Fibroblast of skin of right biceps (primary cell): ENCODE measurements at places on chromosomes 13 and 19.

- no peak for DNase-seq
Measured at GRCh38 chr13:31495336-31495735, 244.0 kb upstream of the RXFP2 start.

GRCh38 chr13:98761986-98762616 is 9.6 kb upstream of the SLC15A1 start:
- DNase-seq: no peak

DNA sequence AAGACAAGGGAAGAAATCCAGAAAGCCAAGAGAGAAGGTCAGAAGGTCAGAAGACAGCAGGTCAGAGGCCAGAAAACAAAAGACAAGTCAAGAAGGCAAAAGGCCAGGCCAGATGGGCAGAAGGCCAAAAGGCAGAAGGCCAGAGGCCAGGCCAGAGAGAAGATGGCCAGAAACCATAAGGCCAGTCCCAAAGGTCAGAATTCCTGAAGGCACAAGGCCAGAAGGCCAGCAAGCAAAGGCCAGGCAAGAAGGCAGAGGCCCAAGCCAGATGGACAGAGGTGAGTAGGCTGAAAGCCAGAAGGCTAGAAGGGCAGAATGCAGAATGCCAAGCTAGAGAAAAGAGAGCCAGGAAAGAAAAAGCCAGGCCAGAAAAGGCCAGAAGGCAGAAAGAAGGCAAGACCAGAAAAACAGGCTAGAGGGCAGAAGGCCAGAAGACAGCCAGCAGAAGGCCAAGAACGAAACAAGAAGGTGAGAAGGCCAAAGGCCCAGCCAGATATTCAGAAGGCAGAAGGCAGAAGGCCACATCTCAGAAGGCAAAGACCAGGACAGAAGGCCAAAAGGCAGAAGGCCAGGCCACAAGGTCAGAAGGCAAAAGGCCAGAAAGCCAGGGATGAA is 186.3 kb downstream of the TUBA3C start:
- DNase-seq: no peak

DNA sequence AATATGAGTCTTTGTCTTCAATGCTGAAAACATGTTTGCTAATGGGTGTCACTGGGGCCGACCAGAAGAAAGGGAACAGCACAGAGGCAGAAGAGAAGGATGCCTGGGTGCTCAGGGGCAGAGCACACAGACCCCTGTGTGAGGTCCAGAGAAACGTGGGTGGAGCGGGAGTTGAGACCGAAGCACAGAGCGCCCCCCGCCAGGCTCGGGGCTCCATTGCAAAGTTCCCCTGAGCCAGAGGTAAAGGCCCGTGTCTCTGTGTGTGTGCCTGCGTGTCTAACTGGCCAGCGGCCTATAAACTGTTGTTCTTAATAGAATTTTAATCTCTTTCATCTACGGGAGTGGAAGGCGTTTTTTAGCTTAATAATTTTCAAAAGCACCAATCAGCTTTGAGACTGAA is 343.1 kb downstream of the TEX29 start:
- DNase-seq: no peak

- peak; percentile 15 for DNase-seq
Measured at GRCh38 chr13:64925284-64925683, 2304.9 kb downstream of the PCDH9 start.

DNA sequence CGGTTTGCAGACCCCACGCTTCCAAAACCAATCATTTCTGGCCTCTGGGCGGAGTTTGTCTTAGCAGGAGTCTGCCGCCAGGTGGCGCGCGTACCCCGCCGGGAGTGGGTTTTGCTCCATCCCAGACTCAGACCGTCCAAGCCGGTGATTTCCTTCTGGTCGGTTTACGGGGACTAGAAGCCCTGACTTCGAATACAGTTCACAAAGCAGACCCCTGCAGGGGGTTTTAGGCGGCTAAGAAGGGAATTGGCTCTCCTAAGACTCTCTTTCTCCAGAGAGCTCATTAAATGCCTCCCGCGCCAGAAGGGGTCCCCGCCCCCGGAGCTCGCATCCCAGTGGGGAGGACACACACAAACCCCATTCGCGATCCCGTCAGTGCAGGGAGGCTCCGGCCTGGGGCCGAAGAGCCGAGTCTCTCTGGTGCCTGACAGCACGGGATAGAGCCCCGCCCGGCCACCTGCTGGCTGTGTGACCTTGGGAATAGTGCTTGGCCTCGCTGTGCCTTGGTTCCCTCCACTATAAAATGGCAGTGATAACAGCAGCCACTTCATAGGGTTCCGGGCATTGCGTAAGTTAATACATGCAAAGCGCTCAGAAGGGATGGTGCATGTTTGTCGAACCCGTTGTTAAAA is 8.6 kb upstream of the NUP62 start:
- DNase-seq: peak; percentile 64

- peak; percentile 88 for DNase-seq
Measured at GRCh38 chr13:98677398-98677797, 75.1 kb downstream of the SLC15A1 start.
